Thoracic aorta (tissue), 2 donors: ENCODE measurements at places on chromosomes 4 and X. TPM values are rescaled to one million over a fixed set of nuclear protein-coding genes. Genes with fewer than 3 reads are reported as not detected.

DNA sequence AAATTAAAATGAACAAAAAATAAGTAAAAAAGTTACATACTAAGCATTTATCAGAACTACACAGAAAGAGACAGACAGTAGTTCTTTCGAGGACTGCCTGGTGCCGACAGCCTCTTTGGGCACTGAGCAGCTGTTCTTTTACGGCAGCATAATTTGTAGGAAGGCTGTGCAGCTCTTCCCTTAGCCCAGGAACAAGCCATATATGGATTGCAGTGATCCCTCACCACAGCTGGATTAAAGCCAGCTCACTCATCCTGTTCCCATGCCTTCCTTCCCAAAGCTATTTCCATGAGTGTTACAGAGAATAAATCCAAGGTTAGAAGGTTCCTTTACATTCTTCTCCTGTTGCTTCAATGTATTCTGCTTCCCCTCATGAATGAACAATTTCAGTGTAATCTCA is 71.7 kb downstream of the DDX60L start:
- DNase-seq, result peak; percentile 11

Gene TSC22D3
- 326 TPM for total RNA-seq

GRCh38 chrX:135185795-135186443 is 14.7 kb upstream of the CT55 start:
- no peak for DNase-seq

Gene RHOXF1
- total RNA-seq, result not detected

GRCh38 chr4:13367244-13367643 is 116.9 kb downstream of the RAB28 start:
- DNase-seq, result no peak

DNA sequence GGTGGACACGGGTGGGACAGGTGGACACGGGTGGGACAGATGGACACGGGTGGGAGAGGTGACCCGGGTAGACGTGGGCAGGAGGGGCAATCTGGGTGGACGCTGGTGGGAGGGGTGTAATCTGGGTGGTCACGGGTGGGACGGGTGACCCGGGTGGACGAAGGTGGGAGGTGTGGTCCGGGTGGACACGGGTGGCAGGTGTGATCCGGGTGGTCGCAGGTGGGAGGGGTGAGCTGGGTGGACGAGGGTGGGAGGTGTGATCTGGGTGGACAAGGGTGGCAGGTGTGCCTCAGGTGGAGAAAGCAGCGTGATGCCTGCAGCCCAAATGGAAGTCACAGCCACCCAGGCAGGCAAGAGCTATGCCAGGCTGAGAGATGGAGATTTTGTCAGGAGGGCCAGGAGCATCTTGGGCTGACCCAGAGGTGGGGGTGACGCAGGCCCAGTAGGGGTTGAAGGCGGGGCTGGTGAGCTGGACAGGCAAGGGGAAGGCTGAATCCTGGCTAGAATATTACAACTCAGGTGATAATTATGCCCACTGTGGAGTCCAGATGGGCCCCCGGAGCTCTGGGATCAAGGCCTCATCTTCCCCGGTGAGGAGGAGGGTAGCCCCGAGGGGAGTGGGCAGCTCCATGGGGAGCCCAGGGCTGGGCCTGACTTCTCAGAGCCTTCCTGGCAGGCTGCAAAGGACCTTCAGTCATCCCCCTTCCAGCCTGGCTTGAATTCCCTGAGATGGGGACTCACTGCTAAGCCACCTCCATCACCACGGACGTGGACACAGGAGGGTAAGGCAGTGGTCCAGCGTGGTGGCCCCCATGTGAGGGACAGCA is 100.0 kb downstream of the ADRA2C start:
- DNase-seq, result no peak

- no peak for DNase-seq
Observed at GRCh38 chrX:118350706-118351105, 4.8 kb downstream of the WDR44 start.

DNA sequence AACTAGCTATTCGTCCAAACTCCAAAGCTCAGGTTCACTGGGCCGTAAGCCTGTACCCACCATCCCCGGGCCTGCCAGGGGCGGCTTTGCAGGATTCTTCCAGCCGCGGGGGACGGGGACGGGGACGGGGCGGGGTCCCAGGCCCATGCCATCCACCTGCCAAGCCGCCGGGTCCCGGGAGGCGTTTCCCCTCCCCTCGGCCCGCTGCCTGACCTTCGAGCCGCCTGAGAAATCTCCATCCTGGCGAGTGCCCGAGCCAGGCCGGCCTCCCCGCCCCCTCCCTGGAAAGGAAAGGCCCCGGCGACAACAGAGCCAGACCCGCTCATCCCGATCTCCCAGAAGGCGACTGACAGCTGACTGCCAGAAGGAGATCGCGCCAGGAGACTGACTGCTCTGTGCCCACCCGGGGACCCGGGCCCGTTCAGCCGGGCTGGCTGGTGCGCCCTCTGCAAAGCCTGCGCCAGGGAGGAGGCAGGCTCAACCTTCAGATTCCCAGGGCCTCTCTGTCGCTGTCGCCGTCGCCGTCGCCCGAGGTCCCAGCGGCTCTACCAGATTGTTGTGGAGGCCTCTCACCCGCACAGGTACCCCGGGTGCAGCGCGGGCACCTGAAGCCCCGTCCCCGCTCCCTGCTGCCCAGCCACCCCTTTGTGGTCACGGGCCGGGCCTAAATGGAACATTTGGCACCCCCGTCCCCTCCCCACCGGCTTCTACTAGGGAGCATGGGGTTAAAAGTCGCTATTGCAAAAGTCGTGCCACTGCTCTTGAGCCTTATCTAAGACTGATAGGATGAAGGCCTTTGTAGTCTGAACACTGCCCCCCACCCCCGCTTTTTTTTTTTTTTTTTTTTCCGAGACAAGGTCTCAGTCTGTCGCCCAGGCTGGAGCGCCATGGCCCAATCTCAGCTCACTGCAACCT is at the start of gene RGN:
TSS of gene RGN (plus strand) at position 315 of the 915 bp plus-strand sequence. CDS start 2,702 bp downstream, outside the sequence.
- no peak for DNase-seq

Gene ADH1B
- total RNA-seq, result 1,169 TPM

Gene ATP2B3
- total RNA-seq, result 0.85 TPM

Gene TNIP3
- total RNA-seq, result 1.1 TPM

- DNase-seq, result no peak
Observed at GRCh38 chr4:177108708-177109107, 201.0 kb upstream of the NEIL3 start.

Gene HERC5
- 13.4 TPM for total RNA-seq

GRCh38 chrX:143472347-143472938 is 44.8 kb downstream of the SPANXN3 start:
- DNase-seq, result no peak

DNA sequence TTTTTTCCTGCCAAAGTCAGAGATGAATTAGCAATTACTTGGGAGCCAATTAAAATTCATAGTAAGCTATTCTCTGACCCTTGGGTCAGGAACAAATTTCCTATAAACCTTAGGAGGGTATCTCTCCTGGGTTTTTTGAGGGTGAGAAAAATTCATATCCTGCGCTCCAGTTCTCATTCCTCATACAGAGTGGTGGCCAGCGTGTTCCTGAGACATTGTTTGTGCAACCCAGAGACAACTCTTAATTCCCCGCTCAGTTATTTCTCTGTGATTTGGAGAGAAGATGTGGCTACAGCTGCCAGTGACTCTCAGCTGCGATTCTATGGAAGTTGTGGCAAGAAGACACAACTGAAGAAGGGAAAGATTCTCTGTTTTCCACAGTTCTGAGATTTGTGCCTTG is 37.9 kb upstream of the CBR4 start:
- DNase-seq, result no peak

GRCh38 chr4:1030031-1030430 is 18.6 kb downstream of the FGFRL1 start:
- DNase-seq, result no peak

GRCh38 chr4:169152899-169153298 is 117.9 kb downstream of the SH3RF1 start:
- DNase-seq, result no peak

Gene PKD2
- 254 TPM for total RNA-seq

Gene TRPC3
- 0.78 TPM for total RNA-seq

- DNase-seq, result no peak
Observed at GRCh38 chr4:94395562-94395961, 52.9 kb upstream of the HPGDS start.

DNA sequence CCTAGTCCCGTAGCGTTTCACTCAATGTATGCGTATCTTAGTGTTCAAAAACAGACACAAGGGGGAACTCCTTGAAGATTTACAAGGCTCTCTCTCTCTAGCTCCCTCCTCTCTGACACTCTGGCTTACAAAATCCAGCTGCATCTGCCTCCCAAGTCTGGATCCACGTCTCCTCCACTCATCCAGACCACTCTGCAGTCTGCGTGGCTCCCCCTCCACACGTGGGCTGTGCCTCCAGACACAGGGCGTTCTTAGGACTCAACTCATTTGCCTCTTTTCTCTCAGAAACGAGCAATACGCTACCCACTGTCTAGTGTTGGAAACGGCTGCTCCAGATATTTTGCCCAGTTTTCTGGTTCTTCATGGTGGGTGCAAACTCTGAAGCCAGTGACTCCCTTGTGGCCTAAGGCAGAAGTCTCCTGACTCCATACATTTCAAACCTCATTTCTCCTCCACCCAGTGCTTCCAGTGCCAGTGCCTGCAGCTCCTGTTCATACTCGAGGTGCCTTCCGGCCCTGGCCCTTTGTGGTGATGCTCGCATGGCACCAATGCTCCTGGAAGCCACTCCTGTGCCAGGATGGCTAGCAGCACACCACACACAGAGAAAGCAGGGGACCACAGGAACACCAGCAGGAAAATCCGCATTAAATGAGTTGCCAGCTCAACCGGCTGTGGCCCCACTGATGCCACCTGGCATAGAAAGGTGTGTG is 24.1 kb downstream of the NAT8L start:
- DNase-seq, result no peak

DNA sequence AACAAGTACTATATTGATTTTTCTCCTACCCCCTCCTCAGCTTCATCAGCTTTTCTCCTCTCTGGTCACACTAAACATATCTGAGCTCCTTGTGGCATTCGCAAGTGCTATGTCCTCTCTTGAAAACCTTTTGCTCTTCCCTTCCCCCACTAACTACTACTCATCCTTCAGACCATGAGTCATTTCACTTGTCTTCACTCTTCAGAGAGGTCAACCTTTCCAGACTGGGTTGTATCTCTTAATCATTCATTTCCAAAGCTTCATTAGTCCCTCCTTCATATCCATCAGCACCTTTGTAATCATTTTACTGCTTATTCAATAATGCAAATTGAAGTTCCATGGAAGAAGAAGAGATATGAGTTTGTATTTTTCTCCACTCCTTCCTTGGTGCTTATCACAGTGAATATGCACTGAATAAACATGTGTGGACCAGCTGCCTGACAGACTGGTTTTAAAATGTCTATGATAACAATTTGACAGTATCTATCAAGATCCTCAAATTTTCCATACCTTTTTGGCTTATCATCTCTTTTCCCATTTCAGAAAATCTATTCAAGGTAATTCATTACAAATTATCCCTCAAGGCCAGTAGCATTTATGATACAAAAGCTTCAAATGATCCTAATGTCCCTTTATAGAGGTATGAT is 28.4 kb downstream of the DDX60L start:
- DNase-seq, result no peak

GRCh38 chrX:74231625-74232024 is 72.4 kb upstream of the ZCCHC13 start:
- DNase-seq, result no peak

Gene PRRG1
- total RNA-seq, result 15.2 TPM

DNA sequence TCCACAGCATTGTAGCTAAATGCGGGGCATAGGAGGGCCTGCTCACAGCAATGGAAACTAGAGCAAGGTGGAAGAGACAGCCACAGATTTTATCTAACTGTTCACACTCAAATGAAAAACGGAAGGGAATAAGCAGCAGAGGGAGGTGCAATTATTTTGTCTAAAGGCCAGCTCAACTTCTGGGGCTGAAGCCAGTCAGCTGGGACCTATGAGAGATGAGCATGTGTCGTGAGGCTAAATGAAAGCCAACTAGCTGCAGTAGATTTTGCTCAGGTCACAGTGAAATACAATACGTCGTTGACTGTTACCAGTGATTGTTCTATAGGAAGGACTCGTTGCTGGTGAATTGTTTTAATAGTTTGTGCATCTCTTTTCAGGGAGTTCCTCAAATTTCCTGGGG is 26.4 kb upstream of the FGFBP2 start:
- no peak for DNase-seq

DNA sequence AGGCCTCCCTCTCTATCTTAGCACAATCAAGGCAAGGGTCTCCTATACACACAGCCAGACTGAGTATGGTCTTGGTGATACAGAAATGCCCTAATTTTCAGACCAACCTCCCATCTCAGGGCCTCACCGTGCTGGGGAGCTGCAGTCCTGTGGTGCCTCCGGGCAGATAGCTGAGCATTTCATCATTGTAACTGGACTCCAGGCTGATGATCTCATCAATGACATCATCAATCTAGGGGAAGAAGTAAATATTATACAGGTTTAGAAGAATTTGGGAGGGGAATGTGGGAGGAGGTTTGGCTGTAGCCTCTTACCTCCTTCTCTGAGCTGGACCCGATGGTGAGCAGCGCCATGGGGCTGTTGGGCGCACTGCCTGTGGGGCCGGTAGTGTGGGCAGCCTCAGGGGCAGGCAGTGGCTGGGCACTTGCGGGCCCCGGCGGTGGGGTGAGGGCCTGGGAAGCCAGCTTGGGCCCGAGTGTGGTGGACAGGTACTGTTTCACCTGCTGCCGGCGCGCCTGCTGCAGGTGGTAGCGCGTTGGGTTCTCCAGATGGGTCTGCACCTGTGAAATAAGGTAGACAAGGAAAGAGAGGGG is 5.2 kb downstream of the TFE3 start:
- DNase-seq, result no peak
